NCI-H146 (cell line): ENCODE measurements at places on chromosomes 3 and 15.

DNA sequence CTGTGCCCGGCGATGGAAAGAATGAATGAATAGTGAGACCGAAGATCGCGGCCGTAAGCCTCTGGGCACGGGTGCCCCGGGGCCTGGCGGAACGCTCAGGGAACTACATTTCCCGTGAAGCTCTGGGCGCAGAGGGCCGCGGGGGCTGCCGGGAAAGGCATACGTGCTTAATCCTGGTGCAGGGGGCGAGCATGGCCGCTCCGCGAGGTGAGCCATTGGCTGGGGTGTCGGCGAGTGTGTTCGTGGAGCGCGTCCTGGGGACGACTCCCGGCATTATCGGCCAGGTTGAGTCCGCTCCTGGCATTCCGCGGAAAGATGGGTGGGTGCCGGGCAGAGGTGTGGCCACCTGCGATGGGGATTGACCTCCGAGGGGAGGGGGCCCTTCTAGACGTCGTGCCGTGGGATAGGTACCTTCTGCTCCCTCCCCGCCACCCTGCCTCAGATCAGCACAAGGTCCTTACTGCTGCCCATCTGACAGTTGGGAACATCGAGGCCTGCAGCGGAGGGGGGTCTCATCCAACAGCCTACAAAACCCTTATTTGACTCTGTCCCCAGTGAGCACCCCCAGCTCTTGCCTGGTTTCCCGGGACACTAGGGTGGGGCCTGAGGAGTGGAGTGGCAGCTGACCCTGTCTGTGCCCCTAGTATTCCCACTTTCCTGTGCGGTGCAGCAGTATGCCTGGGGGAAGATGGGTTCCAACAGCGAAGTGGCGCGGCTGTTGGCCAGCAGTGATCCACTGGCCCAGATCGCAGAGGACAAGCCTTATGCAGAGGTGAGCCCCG is at the start of gene MPI:
MPI (plus strand) TSS at position 160 of the 782 bp plus-strand sequence; CDS start at position 192, 32 bp downstream.
- DNase-seq, result peak; percentile 76

- DNase-seq, result peak; percentile 28
These were observed 26.4 kb upstream of the ATP8B4 start for GRCh38 chr15:50145451-50145872.

DNA sequence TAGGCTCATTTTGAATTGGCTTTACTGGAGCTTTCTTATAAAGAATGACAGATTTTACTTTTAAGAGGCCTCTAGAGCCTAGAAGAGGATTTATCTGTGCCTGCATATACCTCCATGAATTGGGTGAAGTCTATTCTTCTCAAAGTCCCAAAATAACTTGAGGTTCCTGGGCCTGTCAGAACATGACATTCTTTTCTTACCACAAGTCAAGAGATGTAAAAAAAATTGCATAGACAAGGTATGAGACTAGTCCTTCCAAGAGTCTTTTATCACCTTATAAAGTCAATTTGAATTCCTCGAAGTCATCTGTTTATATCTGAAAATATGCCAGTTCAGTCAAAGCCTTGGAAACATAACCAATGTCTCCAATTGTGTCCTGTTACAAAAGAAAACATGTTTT is 17.2 kb upstream of the CD200 start:
- no peak for DNase-seq

- DNase-seq, result no peak
These were observed 16.9 kb downstream of the FAM43A start for GRCh38 chr3:194702545-194702944.

GRCh38 chr15:58147171-58147611 is 9.0 kb downstream of the AQP9 start:
- DNase-seq, result no peak

- no peak for DNase-seq
These were observed 6.3 kb downstream of the LOXL1 start for GRCh38 chr15:73932381-73933191.

DNA sequence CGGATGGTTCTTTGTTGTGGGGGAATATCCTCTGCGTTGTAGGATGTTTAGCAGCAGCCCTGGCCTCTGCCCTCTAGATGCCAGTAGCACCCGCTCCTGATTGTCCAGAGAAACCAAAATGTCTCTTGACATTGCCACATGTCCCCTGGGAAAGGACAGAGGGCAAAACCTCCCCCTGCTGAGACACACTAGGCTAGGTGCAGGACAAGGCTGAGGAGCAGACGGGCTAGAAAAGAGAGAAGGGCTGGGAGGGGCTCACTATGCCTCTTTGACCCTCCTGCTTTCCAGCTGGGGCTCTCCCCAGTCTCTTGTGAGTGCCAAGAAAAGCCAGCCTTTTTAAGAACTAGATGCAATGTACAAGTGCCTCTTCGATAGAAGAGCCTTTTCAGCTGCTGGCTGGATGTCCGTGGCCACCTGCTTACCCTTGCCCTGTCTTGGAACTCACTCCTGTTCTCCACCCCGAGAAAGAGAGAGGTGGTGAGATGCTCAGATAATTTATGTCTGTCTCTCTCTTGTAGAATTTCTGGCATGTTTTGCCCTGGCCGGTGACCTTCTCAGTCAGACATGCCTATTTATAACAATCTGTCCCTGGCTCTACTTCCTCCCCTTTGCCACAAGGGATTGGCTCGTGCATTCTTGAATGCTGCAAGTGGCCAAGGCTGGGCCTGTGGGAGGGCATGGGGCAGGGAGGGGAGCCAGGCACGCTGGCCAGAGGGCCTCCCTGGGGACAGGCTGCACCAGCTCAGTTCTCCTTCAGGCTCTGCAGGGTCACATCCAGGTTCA is 142.6 kb downstream of the RPLP1 start:
- no peak for DNase-seq

- DNase-seq, result no peak
These were observed 206.0 kb downstream of the KLHL25 start for GRCh38 chr15:85588677-85589076.

DNA sequence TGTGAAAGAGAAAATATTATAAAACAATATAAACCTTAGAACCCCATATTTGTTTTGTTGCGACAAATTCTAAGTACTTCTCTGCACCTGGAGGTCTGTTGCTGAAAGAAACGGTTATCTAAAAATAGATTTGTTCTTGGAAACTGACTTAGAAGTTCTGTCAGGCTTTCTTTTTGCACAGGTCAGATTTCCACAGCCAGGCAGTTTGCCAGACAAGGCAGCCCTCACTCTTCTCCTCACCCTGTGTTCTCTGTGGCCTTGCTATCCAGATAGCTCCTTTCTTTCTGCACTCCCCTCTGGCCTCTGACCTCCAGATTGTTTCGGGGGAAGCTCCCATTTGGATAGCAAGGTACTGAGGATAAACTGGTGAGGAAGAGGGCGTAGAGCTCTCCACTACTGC is 413.3 kb upstream of the ONECUT1 start:
- DNase-seq, result no peak

- no peak for DNase-seq
These were observed 218.5 kb upstream of the PRICKLE2 start for GRCh38 chr3:64443546-64444381.

- DNase-seq, result peak; percentile 23
These were observed 28.4 kb downstream of the CCDC12 start for GRCh38 chr3:46947981-46948791.

GRCh38 chr15:82543160-82543559 is 2.9 kb upstream of the RPS17 start:
- no peak for DNase-seq

DNA sequence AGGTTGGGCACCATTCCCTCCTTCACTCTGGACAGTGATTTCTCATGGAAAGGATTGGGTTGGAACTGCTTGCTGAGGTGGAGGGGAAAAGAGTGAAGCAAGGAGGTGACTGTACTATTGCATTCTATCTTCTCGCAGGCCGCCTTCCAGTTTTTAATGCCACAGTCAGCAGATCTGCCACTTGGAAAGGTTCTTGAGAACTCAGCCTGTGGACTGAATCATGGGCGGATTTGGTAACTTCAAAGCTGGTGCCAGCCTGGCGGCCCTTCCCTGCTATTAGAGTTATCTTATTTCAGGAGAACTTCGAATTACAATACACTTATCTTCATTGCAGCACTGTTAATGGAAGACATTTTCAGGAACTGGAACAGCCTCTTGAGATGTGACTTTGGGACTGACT is 23.1 kb upstream of the SLC28A2 start:
- DNase-seq, result no peak

DNA sequence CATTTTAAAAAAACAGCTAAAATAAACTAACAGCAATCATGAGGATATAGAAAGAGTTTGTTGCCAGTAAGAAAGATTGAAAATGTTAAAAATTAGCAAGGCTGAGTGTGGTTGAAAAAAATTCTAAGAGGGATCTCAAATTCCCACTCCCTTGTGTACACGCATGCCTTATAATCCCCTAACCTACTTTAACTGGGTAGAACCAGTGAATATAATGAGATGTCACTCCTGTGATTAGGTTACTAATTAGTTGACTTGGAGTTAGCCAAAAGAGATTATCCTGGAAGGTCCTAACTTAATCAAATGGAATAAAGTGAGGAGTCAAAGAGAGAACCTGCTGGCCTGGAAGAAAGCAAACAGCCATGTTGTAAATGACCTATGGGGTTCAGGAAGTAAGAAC is 286.0 kb upstream of the TGFBR2 start:
- DNase-seq, result no peak

DNA sequence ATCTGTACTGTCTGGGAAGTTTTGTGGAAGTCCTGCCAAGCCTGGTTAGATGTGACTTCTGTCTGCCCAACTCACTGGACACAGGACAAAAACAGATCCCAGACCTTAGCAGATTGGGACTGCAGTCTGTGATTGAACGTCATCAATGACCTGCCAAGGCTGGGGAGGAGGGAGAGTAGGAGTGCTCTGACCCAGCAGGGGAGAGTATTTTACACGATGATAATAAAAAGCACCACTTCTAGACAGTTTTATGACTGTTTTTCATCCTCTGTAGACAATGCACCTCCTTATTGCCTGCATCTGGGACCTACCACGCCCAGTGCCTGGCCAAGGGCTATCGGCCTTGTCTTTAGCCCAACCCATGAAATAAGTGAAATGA is 102.3 kb upstream of the NR2E3 start:
- no peak for DNase-seq

GRCh38 chr3:57274845-57275244 is 17.6 kb downstream of the ASB14 start:
- DNase-seq, result no peak

DNA sequence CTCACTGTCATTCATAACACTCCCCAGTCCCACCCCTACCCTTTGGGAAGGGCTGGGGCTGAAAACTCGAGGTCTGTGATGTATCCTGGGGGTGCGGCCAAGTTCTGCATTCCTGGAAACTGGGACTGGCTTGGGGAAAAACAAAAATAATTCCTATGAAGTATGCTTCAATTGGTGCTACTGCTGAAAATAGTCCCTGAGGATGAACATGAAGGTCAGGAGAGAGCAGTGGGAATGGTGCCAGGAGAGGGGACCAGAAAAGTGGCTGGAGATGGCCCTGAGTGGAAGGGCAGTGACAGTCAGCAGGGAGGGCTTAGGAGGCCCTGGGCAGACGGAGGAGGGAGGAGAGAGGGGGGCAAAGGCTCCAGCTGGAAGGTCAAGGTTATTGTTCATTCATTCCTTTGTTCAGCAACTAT is 4.8 kb upstream of the ISLR start:
- DNase-seq, result no peak

- no peak for DNase-seq
These were observed 108.6 kb upstream of the DLG1 start for GRCh38 chr3:197407053-197407452.

DNA sequence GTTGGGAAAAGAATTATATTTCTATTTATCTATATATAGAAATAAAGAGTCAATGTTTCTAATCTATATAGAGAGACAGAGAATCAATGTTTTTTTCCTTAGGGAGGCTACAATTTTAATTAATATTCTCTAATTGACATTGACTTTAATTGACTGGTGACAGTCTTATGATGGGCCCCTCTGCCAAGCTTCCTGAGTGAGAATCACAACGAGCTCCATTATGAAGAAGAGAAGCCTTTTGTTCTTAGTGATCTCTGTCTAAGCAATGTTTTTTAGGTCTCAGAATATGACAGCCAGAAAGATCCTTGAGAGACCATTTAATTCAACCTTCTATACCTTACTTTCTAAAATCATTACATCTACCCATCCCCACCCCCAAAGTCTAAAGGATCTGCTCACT is 70.9 kb downstream of the IGSF11 start:
- DNase-seq, result no peak

- no peak for DNase-seq
These were observed 10.0 kb downstream of the CMTM7 start for GRCh38 chr3:32401556-32402081.

DNA sequence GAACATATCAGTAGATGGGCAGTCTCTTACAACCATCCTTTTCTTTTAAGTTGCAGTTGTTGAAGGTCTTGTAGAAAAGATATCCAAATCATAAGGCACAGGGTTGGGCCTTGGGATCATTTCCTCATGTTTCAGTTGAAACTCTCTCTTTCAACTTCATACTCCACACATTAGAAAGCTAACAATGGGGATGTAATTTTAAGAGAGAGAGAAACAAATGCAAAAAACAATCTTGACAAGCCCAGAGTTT is 747.9 kb downstream of the ROBO1 start:
- DNase-seq, result no peak

GRCh38 chr15:34049112-34049511 is 10.1 kb upstream of the AVEN start:
- no peak for DNase-seq

DNA sequence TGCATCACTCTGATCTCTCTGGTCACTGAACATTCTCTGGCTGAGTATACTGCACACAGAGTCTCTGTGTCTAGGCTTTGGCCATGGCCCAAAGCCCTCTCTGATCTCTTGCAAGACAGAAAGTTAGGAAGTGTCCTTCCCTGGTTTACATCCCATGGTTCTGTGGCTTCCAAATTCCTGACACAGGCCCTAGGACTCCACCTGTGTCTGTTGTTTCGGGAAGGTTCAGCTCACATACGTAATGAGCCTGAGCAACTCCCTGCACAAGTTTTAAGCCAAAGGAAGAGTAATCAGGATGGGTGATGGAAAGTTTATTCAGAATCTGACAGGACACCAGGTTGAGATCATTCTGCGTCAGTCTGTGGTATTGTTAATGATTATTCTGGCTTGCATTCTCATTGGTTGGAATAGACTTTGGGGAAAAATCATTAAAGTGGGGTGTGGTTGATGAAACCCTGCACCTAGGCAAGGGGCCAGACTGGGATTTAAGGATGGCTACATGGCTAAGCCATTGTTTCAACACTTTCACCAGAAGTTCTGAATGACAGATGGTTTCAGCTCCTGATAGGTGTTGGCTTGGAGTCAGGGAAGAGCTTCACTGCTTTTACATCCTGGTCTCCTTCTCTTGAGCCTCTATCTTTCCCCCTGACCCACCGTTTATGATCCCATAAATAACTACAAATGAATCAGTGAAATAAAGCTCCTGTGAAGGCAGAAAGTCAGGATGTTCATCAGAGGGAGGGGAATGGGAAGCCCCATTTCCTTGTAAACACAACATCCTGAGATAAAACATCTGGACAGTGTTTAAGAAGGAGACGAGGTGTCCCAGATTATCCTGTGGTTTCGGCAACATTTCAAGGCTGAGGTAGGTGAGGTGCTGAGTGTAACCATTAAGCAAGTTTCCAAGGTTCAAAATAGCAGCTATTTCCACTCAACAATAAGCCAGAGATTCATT is 14.1 kb downstream of the LCMT2 start:
- no peak for DNase-seq

GRCh38 chr15:50485389-50485788 is 61.1 kb downstream of the USP50 start:
- no peak for DNase-seq

GRCh38 chr15:72368325-72368724 is 7.5 kb downstream of the HEXA start:
- no peak for DNase-seq
